ENCODE measurements at places on chromosomes 12 and 14.
A peak's percentile ranks its signal among the peaks of the same experiment; 100 is the strongest.

GRCh38 chr12:76201316-76201715, 116.8 kb upstream of the NAP1L1 start:
- no peak for DNase-seq

- peak; percentile 19 for DNase-seq
Observed at GRCh38 chr12:104121001-104121400, 17.0 kb downstream of the NFYB start.

GRCh38 chr14:102495491-102496330, 13.9 kb downstream of the ANKRD9 start:
- no peak for DNase-seq

GRCh38 chr12:111445726-111446581, 40.2 kb downstream of the SH2B3 start:
- DNase-seq = no peak

DNA sequence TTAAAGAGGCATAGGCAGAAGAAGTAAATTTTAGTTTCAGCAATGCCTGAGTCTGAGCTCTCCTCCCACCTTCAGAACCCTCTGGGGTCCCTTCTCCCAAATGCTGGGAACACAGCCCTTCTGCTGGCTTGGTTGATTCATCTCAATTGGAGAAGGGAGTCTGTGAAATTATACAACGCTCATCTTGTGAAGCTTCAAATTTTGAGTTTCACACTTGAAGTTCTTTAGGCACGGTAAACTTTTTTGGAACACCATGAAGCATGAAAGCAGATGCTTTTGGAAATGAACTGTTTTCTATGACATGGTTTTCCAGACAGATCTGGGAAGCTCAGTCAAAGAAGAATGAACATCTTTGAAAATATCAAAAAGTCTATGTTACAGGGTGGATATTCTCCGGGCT, 69.9 kb downstream of the TBK1 start:
- no peak for DNase-seq

DNA sequence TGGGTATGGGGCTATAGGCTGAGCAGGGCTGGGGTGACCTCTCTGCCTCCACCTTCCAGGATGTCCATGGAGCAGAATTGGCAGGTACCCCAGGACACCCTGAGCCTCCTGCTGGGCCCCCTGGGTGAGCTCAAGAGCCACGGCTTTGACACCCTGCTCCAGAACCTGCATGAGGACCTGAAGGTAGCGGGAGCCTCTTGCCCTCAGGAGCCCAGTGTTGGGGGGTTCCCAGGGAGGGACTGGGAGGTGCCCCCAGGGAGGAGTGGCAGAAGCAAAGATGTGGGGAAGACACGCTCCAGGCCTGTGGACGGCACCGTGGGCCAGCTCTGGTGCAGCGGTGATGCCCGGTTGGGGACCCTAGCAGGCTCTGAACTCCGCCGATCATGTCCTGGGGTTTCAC, 8.3 kb downstream of the TNFAIP2 start:
- no peak for DNase-seq
